ENCODE measurements at places on chromosomes 1 and 21.

- H3K27ac ChIP-seq = no peak overlapping the region
- H3K4me1 ChIP-seq = no peaks in the 10 kb centered on the region
- peaks cover 63% of the 10 kb centered on the region for H3K27me3 ChIP-seq
- DNase-seq = no peak
- H3K36me3 ChIP-seq = no peaks in the 10 kb centered on the region
Measured at GRCh38 chr1:244197851-244198375, 146.8 kb downstream of the ZBTB18 start.

DNA sequence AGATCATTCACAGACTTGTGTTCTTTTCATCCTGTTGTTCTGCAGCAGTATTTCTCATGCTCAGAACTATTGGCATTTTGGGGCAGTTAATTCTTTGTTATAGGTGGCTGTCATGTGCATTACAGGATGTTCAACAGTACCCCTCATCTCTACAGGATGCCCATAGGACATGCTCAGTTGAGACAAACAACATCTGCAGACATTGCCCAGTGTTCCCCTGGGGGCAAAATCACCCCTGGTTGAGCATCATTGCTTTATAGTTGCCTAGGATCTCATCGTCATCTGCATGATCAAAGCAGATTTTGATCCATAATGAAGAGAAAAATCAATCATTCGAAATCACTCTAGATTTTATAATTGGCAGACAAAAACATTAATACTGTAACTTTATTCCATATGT, 222.5 kb upstream of the CACYBP start:
- no peak for DNase-seq
- no peaks in the 10 kb centered on the region for H3K27me3 ChIP-seq
- peaks cover 7% of the 10 kb centered on the region for H3K4me1 ChIP-seq
- H3K27ac ChIP-seq = peak overlapping the region; percentile 74
- no peak overlapping the region for H3K4me3 ChIP-seq
- H3K36me3 ChIP-seq = peaks cover 2% of the 10 kb centered on the region

DNA sequence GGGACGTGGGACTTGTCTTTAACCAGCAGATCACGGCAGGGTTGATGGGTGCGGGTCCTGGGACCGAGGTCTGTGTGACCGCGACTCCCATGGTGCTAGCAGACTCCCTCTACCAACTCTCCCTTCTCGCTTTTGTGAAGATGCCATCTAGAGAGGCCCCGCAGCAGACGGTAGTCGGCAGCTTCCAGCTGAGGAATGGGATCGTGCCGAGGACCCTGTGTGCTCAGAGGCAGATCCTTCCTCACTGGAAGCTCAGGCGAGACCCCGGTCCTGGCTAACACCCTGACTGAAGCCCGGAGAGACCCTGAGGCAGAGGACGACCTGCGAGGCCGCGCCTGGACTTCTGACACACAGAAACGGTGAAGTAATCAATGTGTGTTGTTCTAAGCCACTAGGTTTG, 12.5 kb upstream of the SPATC1L start:
- H3K27me3 ChIP-seq = no peaks in the 10 kb centered on the region
- H3K4me1 ChIP-seq = peaks cover 6% of the 10 kb centered on the region
- no peak overlapping the region for H3K4me3 ChIP-seq
- H3K27ac ChIP-seq = peak overlapping the region; percentile 71
- peaks cover 16% of the 10 kb centered on the region for H3K36me3 ChIP-seq

GRCh38 chr1:220370041-220370700, 97.9 kb upstream of the RAB3GAP2 start:
- H3K4me1 ChIP-seq = no peaks in the 10 kb centered on the region
- H3K36me3 ChIP-seq = no peaks in the 10 kb centered on the region
- no peak for DNase-seq

GRCh38 chr1:226063977-226064815, 1.7 kb downstream of the H3-3A start:
- peak overlapping the region; percentile 100 for H3K4me3 ChIP-seq
- H3K36me3 ChIP-seq = peaks cover 63% of the 10 kb centered on the region
- no peak for DNase-seq
- H3K27ac ChIP-seq = peak overlapping the region; percentile 99

DNA sequence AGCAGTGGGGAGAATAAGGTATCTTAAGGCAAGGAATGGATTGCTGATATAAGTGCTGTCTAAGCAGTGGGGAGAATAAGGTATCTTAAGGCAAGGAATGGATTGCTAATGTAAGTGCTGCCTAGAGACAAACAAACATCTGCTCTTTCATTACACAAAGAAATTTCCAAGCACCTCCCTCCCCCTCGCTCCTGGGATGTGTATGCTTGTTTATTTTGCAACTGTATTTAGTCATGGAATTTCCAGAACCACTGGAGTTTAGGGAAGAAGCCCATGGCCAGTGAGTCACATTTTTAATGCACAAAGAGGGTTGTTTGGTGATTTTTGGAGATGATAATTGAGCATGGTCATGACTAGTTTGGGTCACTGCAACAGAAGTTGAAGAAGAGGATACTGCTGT, 21.5 kb downstream of the PDPN start:
- H3K4me1 ChIP-seq = no peaks in the 10 kb centered on the region
- H3K36me3 ChIP-seq = no peaks in the 10 kb centered on the region
- H3K27me3 ChIP-seq = peaks cover 32% of the 10 kb centered on the region
- H3K27ac ChIP-seq = no peak overlapping the region
- no peak overlapping the region for H3K4me3 ChIP-seq
- no peak for DNase-seq

DNA sequence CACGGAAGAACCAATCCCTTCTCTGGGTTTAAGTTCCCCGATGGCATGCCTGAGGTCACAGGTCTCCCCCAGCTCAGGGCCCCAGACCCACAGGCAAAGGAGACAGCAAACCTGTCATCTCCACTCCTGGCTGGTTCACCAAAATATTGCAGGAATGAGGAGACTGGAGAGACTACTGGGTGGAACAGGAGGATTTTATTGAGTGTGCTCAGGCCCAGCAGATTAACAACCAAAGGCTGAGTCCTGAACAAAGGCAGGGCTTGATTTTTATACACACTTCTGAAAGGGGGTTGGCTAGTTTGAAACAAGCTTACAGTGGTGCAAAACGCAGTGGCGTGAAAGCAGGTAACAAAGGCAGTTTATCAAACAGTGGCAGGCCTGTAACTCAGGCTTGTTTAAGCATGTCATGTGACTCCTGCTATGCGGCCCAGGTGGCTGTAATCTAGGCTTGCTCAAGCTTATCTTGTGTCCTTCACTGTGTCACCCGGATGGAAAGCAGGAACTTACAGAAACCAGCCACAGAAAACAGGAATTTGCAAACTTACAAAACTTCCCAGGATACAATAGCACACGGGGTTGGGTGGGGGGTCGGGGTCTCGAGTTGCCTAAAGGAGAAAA, 27.4 kb upstream of the KCNJ15 start:
- H3K4me1 ChIP-seq = no peaks in the 10 kb centered on the region
- no peak for DNase-seq
- H3K4me3 ChIP-seq = no peak overlapping the region
- no peaks in the 10 kb centered on the region for H3K36me3 ChIP-seq
- H3K27ac ChIP-seq = no peak overlapping the region

DNA sequence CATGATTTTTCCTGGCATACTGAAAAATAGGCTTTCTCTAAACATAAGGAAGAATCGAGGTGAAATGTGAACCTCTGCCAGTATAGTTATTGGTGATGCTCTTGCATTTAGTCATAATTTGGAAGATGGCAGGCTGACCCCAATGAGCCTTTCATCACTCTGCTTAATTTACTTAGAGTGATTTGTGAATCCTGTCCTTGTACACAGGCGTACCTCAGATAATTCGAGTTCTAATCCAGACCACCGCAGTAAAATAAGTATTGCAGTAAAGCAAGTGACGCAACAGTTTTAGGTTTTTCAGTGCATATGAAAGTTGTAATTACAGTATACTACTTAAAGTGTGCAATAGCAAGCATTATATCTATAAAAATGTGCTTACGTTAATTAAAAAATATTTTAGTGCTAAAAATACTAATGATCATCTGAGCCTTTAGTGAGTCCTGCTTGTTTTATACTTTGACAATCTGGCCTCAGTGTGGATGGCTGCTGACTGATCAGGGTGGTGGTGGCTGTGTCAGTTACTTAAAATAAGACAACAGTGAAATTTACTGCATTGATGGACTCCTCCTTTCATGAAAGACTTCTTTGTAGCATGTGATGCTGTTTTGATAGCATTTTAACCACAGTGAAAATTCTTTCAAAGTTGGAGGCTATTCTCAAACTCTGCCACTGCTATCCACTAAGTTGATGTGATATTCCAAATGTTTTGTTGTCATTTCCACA, 1.7 kb downstream of the PKNOX1 start:
- peak overlapping the region; percentile 75 for H3K27ac ChIP-seq
- H3K36me3 ChIP-seq = peaks cover 10% of the 10 kb centered on the region

DNA sequence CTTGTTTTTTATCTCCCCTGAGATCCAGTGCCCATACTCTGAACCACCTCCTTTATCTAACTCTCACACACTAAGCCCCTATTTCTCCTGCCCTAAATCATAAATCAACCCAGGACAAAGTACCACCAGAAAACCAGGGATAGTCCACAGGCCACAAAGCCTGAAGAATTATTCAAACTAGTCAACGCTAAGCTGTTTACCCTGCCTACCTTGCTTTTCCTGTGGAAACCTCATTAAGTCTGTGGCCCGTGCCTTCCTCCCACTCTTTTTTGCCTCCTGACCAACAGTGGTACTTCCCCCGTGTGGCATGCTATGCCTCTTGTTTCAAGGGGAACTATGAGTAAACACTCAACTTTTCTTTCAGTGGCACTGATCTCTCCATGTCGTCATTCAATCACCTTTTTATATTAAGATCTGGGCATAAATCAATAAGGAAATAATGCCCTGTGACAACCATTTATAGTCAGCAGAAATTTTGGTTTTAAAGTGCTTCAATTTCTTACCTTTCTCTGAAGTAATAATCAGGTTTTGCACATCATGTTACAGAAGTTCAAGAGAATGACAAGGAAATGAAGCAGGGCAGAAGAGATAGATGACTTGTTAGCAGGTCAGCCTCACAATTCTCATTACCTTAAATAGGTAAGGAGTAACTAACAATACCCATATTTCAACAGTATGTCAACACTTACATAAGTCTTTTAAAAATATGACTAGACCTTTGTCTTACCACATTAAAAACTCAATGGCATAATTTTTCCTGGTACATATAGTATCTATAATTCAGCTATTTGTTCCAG, 32.1 kb downstream of the EYA3 start:
- H3K4me3 ChIP-seq = peak overlapping the region; percentile 1
- peak overlapping the region; percentile 85 for H3K27ac ChIP-seq
- peaks cover 10% of the 10 kb centered on the region for H3K36me3 ChIP-seq
- H3K4me1 ChIP-seq = peaks cover 39% of the 10 kb centered on the region
- DNase-seq = peak; percentile 18

GRCh38 chr21:17733209-17733608, 85.9 kb downstream of the C21orf91 start:
- H3K27me3 ChIP-seq = no peaks in the 10 kb centered on the region
- no peaks in the 10 kb centered on the region for H3K36me3 ChIP-seq
- H3K27ac ChIP-seq = no peak overlapping the region

DNA sequence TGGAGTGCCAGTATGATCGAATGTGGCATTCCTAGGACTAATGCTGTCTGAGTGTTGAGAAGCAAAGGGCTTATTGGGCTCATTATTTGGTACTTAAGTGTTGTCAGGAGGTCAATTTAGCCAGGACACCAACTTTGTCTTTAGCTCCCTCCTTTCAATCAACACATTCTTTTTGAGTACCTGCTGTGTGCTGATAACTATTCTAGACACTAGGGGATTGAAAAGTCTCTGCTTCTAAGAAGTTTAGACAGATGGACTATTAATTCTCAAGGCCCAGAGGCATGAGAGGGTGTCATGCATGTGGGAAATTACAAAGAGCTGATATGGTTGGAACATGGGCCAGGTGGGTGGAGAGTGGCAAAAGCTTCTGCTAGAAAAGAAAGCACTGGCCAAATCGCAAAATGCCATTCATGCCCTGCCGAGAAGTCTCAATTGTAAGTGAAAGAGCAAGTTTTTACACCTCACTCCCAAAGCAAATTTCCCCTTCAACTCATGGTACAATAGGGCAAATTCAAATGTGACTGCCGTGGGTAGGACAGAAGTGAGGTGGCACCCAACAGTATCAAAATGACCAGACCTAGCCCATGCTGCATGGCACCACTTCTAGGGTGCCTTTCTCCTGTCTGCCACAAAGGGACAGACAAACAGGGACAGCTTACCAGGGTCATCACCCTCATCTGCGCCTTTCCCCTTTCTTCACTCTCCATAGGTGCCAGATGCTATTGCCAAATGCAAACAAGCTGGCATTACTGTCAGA, 53.6 kb upstream of the LAX1 start:
- H3K27ac ChIP-seq = no peak overlapping the region
- no peaks in the 10 kb centered on the region for H3K4me1 ChIP-seq
- H3K27me3 ChIP-seq = no peaks in the 10 kb centered on the region
- H3K36me3 ChIP-seq = peaks cover 78% of the 10 kb centered on the region
- no peak for DNase-seq

DNA sequence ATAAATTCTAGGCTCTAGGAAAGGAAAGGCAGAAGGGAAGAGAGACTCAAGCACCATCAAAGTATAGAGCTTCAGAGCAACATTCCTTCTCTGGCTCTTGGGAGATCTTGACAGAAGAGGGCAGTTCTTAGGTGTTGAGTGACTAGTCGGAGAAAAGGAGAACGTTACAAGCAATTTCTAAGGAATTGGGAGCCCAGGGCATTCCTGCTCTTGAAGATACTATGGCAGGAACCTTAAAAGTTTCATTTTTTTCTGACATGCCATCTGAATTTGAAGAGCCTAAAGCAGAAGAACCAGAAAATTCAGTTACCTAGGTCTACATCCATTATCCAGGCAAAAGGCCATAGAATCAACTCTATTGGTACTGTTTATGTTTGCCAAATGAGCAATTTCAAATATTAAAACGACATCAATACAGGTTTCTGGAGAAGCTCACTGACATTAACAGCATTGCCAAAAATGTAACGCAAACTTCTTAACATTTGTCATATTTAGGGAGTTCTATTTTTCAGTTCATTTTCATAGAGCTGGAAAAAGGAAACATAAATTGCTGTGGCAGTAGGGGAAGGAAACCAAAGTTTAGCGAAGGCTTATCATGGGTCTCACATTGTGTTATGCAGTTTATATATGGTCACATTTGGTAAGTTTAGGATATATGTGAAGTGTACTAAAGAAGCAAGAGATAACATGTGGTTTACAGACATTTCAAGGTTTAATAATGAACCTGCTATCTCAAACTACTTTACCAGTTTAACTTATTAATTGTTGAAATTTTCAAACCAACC, 210.1 kb upstream of the NRIP1 start:
- peaks cover 30% of the 10 kb centered on the region for H3K27me3 ChIP-seq
- H3K36me3 ChIP-seq = no peaks in the 10 kb centered on the region
- H3K4me3 ChIP-seq = no peak overlapping the region
- no peak overlapping the region for H3K27ac ChIP-seq
- no peaks in the 10 kb centered on the region for H3K4me1 ChIP-seq

GRCh38 chr1:89725011-89725370, 92.1 kb downstream of the LRRC8C start:
- no peak overlapping the region for H3K4me3 ChIP-seq
- H3K27me3 ChIP-seq = no peaks in the 10 kb centered on the region
- peaks cover 71% of the 10 kb centered on the region for H3K4me1 ChIP-seq
- DNase-seq = no peak

- no peak overlapping the region for H3K27ac ChIP-seq
- H3K4me1 ChIP-seq = no peaks in the 10 kb centered on the region
- H3K4me3 ChIP-seq = no peak overlapping the region
- H3K27me3 ChIP-seq = peaks cover 35% of the 10 kb centered on the region
Measured at GRCh38 chr21:45458281-45459170, 53.6 kb downstream of the COL18A1 start.

- DNase-seq = no peak
- H3K27me3 ChIP-seq = no peaks in the 10 kb centered on the region
- peak overlapping the region; percentile 19 for H3K4me3 ChIP-seq
- peaks cover 6% of the 10 kb centered on the region for H3K36me3 ChIP-seq
- H3K27ac ChIP-seq = peak overlapping the region; percentile 71
Measured at GRCh38 chr21:37450445-37450941, 83.9 kb downstream of the DYRK1A start.
